Stimulated activated CD8-positive, alpha-beta memory T cell treated with anti-CD3 and anti-CD28 coated beads, Interleukin-4, amount 100 ng/mL, for 4 hours (primary cell): ENCODE measurements at places on chromosomes 1 and 21.

GRCh38 chr21:38777531-38777930, 28.2 kb upstream of the ETS2 start:
- no peak for DNase-seq

- no peak for DNase-seq
Observed at GRCh38 chr1:234582186-234582585, 27.8 kb downstream of the IRF2BP2 start.

DNA sequence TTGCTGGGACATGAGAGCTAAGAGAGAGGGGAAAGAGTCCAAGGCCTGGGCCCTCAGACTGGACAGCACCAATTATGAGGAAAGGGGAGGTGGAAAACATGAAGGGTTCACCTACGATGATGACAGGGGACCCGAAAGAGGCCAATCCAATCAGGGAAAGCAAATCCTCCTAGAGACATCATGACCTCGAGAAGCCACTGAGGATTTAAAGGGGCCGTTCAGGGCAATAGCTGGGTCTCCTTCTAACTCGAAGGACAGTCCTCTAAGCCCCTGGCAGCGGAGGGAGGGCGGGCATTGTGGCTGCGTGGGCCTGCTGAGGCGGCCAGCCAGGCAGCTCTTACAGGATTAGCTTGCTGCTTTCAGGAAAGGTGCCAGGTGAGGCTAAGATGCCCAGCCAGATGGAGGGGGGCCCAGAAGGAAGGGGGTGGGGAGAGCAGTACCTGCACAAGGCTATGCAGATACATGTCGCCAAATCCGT, 7.4 kb downstream of the MEF2D start:
- DNase-seq: no peak

GRCh38 chr1:53871221-53871620, 18.4 kb downstream of the YIPF1 start:
- DNase-seq: no peak

DNA sequence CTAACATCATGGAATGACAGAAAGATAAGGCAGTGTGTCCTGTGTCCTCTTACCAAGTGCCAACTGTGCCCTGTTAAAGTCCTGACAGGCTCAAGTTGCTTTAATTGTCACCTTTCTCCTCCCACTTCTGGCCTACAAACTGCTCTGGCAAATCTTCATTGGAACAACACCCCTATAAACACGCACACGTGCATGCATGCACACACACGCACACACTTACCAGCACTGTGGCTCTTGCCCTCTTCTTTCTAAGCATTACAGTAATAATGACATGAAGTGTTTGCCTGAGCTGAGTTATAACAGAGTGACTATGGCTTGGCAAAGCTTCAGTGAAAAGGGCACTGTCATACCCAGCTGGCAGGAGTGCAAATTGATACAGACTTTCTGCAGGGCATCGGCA, 82.3 kb upstream of the SYT6 start:
- DNase-seq: no peak

- no peak for DNase-seq
Observed at GRCh38 chr21:41166884-41167283, 1.1 kb upstream of the BACE2 start.

DNA sequence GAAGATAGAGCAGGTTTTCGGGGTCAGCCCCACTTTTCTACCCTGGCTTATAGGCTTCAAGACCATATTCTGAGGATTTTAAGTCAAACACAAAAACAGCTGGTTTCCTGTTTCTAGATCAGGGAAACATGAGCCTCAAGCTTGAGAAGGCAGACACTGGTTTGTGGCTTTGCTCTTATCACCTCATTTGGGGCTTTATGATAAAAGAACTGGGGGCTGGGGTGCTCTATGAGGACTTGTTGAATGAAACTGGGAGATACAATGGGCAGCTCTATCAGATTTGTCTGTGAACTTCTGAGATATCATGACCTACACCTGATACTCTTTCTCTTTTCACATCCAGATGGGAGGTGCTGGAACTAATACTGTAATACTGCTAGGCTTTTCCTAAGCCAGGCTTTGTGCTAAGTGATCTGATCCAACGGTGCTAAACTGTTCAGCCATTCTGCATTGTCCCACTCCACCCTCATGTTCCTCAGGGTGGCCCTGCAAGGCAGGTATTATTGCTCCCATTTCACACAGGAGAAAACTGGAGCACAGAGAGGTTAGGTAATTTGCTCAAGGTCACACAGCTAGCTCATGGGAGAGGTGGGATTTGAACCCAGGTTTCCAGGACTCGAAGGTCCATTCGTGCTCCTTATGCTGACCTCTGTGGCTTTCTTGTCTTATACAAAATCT, 6.6 kb downstream of the AJAP1 start:
- no peak for DNase-seq

DNA sequence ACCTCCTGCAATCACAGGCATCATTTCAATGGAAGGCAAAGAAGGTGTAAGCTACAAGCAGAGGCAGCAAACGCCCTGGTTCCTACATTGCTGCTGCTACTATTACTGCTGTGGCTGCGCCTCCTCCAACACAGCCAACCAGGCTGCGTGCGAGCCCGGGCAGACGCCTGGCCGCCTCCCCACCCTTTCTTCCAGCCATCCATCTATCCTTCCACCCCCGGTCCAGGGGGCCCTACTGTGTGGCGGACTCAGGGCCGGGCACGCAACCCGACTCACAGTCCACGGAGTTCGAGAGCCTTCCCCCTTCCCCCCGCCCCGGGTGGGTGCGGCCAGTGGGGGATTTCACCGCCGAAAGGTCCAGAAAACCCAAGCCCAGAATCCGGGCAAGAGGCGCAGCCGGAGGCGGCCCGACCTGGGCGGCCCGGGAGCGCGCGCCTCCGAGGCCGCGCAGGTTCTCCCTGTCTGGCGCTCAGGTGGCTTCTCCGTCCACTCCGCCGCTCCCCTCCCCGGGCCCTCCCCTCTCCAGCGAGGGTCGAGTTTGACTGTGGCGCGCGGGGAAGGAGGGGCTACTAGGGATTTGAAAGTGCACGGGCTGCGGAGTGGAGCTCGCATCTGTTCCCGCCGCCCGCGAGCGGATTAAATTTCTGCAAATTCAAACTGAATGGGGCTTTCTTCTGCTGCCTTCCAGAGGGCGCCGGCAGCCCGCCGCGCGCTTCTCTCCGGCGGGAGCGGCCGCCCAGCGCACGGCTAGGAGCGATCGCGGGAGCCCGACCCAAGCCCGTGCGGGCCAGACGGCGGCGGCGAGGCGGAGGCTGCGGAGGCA, at the start of gene HUNK:
HUNK (plus strand) TSS at position 569 of the 823 bp plus-strand sequence. CDS start 655 bp downstream, outside the sequence.
- DNase-seq: no peak

GRCh38 chr1:155968670-155969069, 9.7 kb downstream of the ARHGEF2 start:
- DNase-seq: no peak

GRCh38 chr1:52366517-52366827, 467 bp upstream of the CC2D1B start:
- no peak for DNase-seq

DNA sequence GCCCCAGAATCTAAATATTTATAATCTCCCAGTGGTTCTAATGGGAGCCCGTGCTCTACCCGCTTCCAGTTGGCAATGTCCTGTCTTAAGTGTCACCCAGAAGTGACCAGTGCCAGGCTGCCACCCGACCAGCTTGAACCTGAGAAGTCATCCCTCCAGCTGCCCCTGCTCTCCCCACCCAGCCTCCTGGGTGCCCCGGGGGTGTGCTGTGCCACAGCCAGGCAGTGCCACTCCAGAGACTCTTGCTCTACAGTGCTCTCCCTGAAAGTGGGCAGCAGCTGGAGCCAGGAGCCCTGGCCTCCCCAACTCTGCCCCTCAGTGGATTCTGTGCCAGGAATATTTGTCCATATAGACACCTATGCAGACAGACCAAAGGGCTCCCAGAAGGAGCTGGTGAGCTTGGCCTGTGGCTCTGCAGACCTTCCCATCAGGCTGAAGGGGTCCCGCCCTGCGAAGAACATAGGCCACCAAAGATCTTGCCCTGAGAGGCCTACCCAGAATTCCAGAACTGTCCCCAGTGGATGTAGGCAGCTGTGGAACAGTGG, 9.0 kb upstream of the EPS8L3 start:
- no peak for DNase-seq

DNA sequence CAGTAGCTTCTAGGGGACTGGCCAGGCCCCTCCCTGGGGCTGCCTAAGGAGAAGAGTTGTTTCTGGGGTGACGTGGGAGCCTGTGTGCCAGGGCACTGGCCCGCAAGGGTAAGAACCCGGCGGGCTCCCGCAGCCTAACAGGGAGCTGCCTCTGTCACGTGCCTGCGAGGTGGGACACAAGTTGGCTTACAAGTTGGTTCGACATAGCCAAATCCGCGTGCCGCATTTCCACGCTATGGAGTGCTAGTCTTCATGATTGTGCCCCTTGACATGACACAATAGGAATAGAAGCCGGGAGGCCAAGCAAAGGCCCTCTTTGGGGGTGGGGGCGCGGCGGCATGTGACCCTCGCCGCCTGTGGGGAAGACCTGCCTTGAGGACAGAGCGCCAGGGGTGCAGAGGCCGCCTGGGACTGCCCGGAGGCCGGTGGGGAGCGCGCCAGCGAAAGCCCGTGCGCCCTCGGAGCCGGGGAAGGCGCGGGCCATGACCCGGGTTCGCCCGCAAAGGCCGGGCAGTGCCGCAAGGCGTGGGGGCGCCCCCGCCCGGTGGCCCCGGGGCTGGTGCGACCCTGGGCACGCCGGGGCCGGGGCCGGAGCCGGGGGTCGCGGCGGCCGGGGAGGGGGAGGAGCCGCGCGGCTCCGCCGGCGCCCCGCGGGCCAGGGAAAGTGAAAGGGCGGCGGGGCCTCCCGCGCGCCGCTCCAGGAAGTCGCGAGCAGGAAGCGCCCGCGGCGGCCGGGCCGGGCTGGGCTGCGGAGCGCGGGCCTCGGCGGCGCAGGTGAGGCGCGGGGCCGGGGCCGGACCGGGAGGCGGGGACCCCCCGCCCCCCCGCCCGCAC, at the start of gene SLC37A1:
SLC37A1 (plus strand) TSS at position 702 of the 834 bp plus-strand sequence. CDS start 4,603 bp downstream, outside the sequence.
- no peak for DNase-seq

DNA sequence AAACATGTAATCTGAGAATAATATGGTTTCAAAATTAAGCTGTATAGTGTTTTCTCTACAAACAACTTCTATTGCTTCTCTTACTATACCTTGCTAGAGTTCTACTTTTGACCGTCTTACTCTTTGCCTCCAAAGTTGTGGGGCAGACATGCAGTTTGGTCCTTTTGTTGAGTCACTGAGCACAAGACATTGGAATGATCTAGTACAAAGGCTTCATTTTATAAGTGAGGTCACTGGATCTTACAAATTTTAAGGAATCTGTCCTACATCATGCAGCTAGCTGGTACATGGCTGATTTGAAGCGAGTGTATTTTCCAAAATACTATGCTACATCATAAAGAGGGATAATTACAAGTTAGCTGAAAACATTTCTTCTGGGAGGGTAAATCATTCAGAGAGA, 28.8 kb downstream of the OR10J1 start:
- DNase-seq: no peak

GRCh38 chr1:65231718-65232330, 77.5 kb upstream of the DNAJC6 start:
- no peak for DNase-seq

DNA sequence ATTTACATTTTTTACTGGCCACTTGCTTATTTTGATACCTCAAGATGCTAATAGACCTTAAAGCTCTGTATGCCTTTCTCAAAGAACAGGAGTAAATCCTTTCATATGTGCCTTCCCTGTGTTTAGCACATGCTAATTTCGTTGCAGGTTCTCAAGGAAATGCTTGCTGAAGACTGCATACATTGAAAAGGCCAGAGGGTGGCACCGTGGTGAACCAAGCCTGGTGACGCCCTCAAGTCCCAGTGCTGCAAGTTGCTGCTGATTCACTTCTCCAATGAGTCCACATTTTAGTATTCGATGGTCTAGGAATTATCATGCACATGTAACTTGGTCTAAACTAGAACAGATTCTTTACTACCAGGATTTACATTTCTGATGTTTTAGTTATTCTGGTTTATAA, 94.1 kb downstream of the CLDN17 start:
- no peak for DNase-seq

- no peak for DNase-seq
Observed at GRCh38 chr1:44305962-44306422, 49.1 kb downstream of the ERI3 start.
